Hepatocyte (in vitro differentiated cells): ENCODE measurements at places on chromosomes 6 and 20. TPM values are rescaled to one million over a fixed set of nuclear protein-coding genes. Genes with fewer than 3 reads are reported as not detected.

DNA sequence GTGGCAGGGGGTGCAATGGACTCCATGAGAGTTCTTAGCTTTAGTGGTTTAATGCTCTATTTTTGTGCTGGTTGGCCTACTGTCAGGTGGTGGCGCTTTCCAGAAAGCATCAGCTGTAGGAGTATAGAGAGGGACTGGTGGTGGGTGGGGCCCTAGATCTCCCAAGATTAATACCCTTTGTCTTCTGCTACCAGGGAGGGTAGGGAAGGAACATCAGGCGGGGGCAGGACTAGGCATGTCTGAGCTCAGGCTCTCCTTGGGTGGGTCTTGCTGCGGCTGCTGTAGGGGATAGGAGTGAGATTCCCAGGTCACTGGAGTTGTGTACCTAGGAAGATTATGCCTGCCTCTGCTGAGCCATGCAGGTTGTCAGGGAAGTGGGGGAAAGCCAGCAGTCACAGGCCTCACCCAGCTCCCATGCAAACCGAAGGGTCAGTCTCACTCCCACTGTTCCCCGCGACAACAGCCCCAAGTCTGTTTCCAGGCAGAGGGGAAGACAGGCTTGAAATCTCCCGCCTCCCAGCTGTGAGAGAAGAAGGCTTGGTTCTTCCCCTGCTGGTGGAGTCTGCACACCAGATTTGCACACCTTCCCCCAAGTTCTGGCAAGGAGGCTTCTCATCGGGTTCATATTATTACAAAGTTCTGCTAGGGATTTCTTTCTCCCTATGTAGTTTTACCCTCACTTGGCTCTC is 46.7 kb upstream of the PKIB start:
- no peaks in the 10 kb centered on the region for H3K36me3 ChIP-seq
- no peak overlapping the region for H3K4me3 ChIP-seq
- H3K4me1 ChIP-seq, result no peaks in the 10 kb centered on the region
- DNase-seq, result no peak
- H3K27ac ChIP-seq, result no peak overlapping the region

GRCh38 chr20:51341581-51341980 is 200.9 kb downstream of the NFATC2 start:
- no peak overlapping the region for H3K27ac ChIP-seq
- no peak overlapping the region for H3K4me3 ChIP-seq
- no peaks in the 10 kb centered on the region for H3K27me3 ChIP-seq
- DNase-seq, result no peak

DNA sequence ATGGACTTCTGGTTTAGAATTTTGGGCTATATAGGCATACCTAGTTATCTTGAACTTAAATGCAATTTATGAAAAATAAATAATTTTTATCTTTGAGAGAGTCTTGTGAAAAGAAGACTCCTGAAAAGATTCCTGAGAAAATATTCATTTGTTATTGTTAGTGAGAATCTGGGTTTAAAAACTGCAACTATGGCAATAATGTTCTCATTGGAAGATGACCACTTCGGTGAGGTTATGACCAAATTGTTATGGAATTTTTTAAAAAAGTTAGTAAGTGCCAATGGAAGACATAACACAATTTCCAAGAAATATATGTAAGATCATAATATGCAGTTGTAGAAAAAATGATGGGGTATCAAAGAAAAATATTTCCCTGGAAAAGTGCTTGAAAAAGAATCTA is 46.3 kb downstream of the GRIK2 start:
- H3K4me3 ChIP-seq, result no peak overlapping the region
- H3K27me3 ChIP-seq, result no peaks in the 10 kb centered on the region
- H3K4me1 ChIP-seq, result no peaks in the 10 kb centered on the region
- DNase-seq, result no peak
- no peak overlapping the region for H3K27ac ChIP-seq

DNA sequence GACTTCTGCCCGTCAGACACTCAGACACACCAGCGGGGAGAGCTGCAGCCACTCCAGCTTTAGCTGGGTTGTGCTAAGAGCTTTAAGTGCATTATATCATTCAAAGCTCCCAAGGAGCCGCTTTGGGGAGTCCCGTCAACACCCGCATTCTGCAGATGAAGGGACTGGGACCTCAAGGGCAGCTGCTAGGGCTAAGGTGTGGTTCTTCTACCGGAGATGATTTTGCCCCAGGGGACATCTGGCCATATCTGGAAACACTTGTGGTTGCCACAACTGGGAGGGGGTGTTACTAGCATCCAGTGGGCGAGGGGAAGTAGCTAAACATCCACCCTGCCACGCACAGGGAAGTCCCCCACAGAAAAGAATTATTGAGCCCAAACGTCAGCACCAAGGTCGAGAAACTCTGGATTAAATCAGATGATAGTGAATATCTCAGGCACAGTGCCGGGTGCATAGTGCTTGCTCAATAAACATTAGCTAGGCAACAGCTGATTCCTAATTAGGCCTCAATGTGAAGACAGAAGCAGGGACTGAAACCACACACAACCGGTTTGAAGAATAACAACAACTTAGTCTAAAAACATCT is 29.6 kb downstream of the PMEPA1 start:
- no peak for DNase-seq
- H3K27ac ChIP-seq, result no peak overlapping the region
- H3K4me3 ChIP-seq, result no peak overlapping the region
- H3K27me3 ChIP-seq, result no peaks in the 10 kb centered on the region
- peaks cover 2% of the 10 kb centered on the region for H3K4me1 ChIP-seq

GRCh38 chr6:3308106-3308505 is 49.4 kb downstream of the PSMG4 start:
- H3K36me3 ChIP-seq, result no peaks in the 10 kb centered on the region
- no peak overlapping the region for H3K4me3 ChIP-seq
- DNase-seq, result no peak
- no peaks in the 10 kb centered on the region for H3K27me3 ChIP-seq
- no peak overlapping the region for H3K27ac ChIP-seq

Gene C6orf15
- total RNA-seq, result not detected in 2 replicates

Gene SLC22A1
- 6.1 and 6.7 TPM in 2 replicates for total RNA-seq

Gene LY6G6F
- total RNA-seq, result not detected in 2 replicates

Gene TRIM31
- total RNA-seq, result 6.3 and 7.7 TPM in 2 replicates

Gene HLA-E
- 155 and 158 TPM in 2 replicates for total RNA-seq

Gene PPIL6
- 2.2 and 2.6 TPM in 2 replicates for total RNA-seq

Gene RBM24
- 0.97 and 2.3 TPM in 2 replicates for total RNA-seq
